ENCODE measurements at places on chromosomes 11 and 22.

GRCh38 chr22:42268852-42269410 lies 1.5 kb downstream of the TCF20 start:
- no peak for DNase-seq

GRCh38 chr22:50074056-50074455 lies 11.2 kb downstream of the MLC1 start:
- DNase-seq = no peak

DNA sequence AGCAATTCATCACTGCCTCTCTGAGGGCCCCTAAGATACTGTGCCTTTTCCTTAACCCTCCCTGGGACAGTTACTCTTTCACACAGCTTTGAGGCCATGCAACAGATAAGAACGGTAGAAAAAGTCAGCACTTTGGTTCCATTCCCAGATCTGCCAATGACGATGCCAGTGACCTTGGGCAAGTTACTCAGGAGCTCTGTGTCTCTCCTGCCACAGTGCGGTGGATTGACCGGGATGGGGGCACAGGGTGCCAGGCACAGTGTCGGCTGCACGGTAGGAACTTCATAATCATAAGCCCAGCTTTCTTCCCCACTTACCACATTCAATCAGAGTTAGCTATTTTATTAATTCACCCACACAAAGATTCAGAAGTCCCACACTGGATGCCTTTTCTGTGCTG lies 1041.8 kb downstream of the TBC1D22A start:
- no peak for DNase-seq

GRCh38 chr11:9616858-9617257 lies 43.4 kb downstream of the WEE1 start:
- DNase-seq = no peak

All from activated T-cell treated with anti-CD3 and anti-CD28 coated beads for 1 hour (primary cell).